ENCODE measurements at places on chromosomes 12 and 14.

- DNase-seq, result no peak
These were observed 49.4 kb downstream of the GPATCH2L start for GRCh38 chr14:76201162-76201561.

GRCh38 chr12:30450872-30451271 lies 244.8 kb downstream of the IPO8 start:
- DNase-seq, result no peak

DNA sequence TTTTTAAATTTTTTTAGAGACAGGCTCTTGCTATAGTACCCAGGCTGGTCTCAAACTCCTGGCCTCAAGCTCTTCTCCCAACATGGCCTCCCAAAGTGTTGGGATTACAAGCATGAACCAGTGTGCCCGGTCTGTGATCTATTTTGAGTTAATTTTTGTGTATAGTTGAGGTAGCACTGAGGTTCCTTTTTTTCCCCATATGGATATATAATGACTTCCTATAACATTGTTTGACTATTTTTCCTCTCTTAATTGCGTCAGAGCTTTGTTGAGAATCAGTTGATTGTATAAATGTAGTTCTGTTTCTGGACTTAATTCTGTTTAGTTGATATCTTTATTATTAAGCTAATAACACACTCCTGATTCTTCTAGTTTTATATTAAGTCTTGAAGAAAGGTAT lies 8.6 kb upstream of the M6PR start:
- no peak for DNase-seq

GRCh38 chr14:22533057-22533704 lies 55.8 kb downstream of the DAD1 start:
- no peak for DNase-seq

- peak; percentile 73 for DNase-seq
These were observed 15.6 kb downstream of the SMUG1 start for GRCh38 chr12:54173066-54173726.
